Germinal center (tissue), 1 donor: ENCODE measurements at places on chromosomes 16 and 17.
A peak's percentile ranks its signal among the peaks of the same experiment; 100 is the strongest.

DNA sequence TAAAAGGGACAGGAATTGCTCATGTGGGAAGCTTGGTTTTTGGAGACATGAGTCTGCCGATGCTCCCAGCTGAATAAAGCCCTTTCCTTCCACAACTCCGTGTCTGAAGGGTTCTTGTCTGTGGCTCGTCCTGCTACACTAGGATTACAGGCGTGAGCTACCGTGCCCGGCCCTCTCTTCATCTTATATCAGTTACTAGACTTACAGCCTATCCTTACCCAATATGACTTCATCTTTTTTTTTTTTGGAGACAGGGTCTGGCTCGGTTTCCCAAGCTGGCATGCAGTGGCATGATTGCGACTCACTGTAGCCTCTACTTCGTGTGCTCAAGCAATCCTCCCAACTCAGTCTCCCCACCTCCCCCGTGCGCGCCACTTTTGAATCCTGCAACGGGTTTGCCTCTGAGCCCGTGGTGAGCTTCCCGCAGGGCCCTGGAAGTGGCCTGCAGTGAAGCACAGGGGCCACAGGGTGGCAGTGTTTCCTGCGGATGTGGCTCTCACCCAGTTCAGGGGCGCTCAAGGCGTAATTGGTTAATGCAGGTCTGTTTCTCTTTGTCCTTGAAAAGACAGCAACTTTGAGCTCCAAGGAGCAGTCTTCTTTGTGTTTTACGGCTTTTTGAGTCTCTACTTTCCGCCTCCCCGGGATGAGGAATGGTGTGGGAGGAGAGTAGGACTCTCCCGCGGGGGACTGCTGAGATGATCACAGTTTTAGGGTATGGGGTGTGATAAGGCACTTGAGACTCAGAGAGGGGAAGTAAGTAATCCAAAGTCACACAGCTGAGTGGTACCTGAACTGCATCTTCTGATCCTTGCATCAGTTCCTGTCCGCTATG is 22.7 kb upstream of the GPRC5B start:
- DNase-seq = peak; percentile 75

DNA sequence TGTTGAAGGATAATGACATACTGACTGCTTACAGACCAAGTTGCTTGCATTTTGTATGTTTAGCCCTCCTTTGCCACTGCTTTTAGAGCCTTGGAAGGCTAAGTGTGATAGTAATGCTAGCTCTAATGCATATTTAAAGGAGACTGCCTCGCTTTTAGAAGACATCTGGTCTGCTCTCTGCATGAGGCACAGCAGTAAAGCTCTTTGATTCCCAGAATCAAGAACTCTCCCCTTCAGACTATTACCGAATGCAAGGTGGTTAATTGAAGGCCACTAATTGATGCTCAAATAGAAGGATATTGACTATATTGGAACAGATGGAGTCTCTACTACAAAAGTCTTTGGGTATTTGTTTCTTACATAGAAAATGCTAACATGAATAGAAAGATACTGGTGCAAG is 19.1 kb downstream of the CAPNS2 start:
- no peak for DNase-seq

DNA sequence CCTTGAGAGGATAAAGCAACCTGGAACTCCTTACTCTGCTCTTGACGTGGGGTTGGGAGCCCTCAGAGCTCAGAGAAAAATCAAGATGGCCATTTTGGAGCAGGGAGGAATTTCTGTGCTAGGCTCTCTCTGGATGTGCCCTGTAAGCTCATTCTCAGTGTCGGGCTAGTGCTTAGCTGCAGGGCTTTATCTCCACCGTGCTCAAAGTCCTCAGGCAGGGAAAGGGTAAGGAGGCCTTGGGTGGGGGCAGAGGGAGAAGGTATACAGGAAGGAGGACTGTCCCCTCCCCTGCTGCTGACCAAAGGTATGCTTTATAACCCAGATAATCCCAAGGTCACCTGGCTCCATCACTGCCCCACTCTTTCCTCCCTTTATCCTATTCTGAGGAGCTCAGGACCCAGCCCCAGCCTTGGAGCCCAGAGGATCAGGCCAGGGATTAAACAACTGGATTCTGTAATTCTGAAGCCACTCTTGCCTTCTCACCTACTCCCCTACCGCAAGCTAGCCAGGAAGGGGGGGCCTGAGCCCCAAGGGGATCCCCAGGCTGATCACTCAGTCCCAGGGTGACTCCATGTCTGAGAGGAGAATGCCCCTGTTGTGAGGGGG is 1.1 kb downstream of the DHRS11 start:
- no peak for DNase-seq

DNA sequence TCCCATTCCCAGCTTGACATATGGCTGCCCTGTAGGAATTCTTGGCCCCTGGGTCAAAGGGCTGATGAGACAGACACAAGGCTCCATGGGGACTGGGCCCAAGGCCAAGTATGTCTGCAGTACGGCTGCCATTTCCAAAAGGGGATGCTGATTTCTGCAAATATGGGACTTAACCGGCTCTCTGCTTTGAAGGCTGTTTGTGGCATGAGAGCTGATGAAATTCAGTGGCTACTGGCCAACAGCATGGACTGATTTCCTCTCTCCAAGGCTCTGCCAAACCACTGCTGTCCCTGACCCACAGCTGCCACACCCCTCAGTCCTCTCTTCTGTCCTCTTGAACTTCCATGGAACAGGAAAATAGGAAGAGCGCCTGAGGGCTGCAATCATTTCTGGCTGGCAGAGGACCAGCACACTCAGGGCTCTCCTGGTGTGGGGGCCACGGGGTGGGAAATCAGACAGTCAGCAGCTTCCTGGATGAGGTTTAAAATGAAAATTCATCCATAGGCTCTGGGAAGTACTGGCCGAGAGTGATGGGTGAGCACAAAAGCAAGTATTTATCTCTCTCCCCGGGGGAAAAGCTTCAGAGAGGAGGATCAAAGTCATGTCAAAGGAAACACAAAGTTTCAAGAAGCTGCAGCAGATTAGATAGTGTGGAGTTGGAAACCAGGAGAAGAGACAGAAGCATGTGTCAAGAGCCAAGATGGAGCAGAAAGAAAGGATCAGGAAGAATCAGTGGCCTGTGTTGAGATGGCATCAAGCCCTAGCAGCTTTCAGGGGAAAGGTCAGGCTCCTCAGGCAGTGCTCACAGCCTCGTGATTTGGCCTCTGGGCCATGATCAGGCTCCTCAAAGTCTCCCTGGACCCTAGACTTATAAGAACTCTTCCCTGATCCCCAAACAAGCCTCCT is 64.1 kb upstream of the SREBF1 start:
- DNase-seq = no peak

DNA sequence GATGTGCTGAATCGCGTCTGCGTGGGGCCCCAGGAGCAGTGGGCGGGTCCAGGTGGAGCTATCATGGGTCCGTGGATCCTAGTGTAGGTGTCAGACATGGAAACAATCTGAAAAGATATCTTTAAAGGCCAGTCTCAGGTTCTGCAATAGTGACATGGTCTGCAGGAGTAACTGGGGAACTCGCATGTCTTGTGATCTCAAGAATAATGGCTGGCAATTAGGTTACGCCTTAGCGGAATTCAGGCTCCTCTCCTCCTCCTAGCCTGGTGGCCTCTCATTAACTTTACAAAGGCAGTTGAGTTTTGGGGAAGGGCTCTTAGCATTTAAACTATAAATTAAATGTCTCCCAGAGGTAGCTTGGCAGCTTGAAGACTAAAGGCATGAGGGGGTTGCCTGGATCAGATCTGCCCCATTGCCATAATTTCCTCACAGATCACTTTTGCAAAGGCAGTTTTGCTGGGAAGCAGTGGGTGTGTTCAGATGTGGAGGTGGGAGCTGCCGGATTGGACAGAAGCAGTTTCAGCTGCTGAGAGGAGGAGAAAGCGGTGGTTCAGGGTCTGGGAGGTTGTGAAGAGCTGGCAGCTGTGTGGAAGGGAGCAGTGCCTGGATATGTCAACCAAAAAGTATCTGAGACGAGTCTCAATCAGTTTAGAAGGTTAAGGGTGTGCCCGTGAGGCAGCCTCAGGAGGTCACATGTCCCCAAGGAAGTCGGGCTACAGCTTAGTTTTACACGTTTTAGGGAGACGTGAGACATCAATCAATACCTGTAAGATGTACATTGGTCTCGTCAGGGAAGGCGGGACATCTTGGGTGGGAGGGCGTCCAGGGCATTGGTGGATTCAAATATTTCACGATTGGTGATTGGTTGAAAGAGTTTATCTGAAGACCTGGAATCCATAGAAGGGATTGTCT is 2.7 kb downstream of the TBCD start:
- no peak for DNase-seq

GRCh38 chr17:50627782-50628601 is 6.7 kb upstream of the ABCC3 start:
- no peak for DNase-seq

GRCh38 chr17:45579529-45580495 is 89.3 kb upstream of the PLEKHM1 start:
- DNase-seq = no peak

GRCh38 chr17:80519091-80519781 is 25.4 kb upstream of the RPTOR start:
- DNase-seq = no peak

DNA sequence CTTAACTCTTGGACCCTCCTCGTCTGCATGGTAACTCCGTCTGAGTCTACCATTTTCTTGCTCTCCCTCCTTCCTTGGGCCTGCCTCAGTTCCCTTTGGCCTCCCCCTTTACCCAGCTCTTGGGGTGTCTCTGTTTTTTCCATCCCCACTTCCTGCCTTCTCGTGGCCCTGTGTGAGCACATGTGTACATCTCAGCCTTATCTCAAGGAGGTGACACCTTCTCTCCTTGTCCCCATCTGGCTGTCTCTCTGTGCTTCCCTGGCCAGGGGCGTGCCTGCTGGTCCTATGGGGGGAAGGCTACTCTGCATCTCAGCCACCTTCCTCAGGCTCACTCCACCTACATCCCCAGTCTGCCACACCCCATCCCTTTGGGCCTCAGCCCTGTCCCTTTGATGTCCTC is 6.6 kb downstream of the CTF1 start:
- no peak for DNase-seq

DNA sequence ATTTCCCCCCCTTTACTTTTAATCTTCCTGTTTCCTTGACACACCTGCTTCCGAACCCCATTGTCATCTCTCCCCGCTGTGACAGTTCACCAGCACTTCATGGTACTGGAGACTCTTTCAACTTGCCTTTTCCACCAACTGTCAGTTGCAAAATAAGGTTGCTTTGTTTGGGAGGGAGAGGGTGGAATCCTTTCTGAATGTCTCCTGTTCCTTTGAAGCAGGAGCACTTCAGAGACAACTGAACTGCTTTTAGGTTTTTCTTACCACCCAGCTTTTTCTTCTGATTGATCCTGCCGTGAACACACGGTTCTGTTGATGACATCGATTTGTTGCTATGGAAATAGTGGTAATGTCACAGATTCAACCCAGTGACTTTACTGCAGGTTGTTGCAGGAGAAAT is 42.0 kb downstream of the RPA1 start:
- DNase-seq = no peak

- DNase-seq = no peak
These were observed 115.3 kb upstream of the HLF start for GRCh38 chr17:55149485-55149884.

DNA sequence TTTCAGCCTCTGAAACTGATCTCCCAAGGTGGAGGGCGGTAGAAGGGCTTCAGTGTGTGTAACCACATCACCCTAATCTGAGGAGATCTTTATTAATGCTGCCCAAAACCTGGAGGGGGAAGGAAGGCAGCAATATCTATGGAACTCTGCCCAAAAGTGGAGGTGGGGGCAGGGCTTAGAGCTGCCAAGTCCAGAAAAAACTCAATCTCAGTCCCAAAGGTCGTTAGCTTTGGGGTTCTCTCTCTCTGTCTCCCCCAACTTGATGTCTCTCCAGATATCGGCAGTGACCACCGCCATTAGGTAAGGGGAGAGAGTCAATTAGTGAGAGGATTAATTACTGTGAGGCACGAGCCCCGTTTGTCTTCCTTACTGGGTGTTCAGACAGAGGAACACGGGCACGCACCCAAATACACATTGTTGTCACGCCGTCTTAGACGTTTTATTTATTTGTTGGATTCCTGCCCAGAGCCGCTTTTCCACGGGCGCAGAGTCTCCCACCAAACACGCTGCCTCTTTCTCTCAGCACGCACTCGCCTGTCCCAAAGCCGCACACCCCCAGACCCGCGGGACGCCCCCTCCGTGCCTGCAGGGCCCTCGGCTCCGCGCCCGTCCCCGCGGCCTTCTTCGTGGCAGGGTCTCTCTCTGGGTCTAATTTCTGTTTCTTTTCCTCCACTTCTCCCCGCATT is 5.4 kb upstream of the LHX1 start:
- no peak for DNase-seq

DNA sequence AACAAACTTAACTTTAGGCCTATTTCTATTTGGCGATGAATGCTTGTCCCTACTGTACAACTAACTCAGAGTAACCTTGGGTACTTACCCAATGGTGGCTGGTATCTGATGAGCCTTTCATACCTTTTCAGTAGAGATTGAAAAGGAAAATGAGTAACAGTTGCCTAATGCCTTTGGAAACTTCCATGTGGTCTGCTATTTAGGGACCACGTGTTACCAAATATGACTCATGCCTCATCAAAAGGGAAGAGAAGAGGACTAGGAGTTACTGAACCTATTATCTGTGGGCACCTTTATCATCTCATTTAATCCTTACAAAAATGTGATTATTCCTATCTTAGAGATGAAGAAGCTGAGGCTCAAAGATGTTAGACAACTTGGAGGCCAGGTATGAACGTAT is 8.1 kb downstream of the MYOCD start:
- DNase-seq = no peak
